ENCODE measurements at places on chromosomes 4 and X.

DNA sequence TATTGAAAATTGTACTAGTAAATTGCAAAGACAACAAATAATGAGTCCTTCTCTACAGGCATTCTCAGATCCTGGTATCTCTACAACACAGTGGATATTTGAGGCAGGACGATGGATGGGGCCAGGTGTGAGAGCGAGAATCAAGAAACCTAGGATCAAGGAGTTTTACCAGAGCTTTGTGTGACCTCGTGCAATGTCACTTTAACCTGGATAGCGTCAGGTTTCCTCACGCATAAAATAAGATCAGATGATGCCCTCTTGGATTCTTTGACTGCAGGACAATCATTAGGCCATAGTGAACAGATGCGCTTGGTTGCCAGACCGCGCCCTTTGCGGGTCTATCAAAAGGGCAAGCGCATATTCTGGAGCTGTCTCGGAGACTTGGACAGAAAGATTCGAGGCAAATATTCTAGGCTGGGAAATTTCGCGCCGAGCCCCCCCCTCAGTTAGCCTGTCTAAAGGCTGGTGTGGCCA is 66.6 kb downstream of the FBXO8 start:
- no peak for DNase-seq

DNA sequence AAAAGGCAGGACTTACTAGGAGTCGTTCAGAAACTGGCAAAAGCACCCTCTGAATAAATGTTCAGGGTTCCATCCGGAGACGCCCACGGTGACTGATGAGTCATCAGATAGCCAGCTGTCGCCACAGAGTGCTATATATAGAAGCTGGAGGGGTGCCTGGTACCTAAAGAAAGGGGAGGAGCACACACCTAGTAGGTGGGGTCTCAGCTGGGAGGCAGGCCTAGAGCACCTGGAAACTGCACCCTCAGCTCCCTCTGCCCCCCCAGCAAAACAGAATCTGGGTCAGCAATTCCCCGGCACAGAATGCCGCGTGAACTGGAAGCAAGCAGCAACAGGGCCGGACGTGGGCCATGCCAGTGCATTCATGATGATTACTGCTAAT is 242.0 kb downstream of the BCOR start:
- no peak for DNase-seq

- no peak for DNase-seq
Observed at GRCh38 chr4:8696369-8697127, 104.0 kb downstream of the CPZ start.

DNA sequence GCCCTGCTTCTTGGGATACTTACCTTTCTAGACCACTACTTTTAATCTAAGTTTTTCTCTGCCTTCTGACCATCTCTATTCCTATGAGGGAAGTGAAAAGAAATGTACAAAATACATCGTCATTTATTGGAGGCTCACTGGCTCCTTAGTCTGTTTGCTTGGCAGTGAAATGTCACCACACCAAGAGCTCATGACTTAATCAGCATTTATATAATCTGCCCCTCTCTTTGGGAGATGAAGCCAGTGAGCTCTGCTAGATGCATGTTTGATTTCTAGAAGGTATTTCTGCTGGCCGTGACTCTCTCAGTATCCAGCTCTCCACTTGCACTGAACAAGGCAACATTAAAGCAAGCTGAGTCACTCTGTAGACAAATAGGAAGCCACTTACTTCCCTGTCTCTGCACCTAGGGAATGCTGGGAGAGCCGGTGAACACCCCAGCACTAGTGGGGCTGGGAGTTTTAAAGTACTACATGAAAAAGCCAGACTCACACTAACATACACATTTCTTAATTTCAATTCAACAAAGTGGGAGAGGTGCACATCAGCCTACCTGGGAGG is 79.1 kb downstream of the MID1IP1 start:
- no peak for DNase-seq

- DNase-seq = no peak
Observed at GRCh38 chr4:39326468-39326977, 39.6 kb downstream of the RFC1 start.

DNA sequence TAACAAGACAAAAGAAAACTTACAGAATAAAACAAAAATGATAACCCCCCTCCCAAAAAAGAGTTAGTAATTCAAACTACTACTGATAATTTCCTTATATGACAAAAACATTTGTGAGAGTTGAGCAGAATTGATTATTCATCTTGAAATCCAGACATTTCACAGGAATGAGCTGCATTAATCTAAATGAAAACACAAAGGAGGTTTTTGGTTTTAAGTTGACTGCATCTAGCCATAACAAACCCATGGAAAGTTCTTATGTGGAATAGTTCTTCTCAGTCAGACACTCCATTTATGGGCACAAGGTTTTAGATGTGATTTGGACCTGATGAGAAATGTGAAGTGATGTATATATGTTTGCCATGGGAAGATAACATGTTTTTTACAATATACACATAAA is 95.4 kb downstream of the VCX2 start:
- no peak for DNase-seq

- no peak for DNase-seq
Observed at GRCh38 chr4:61739887-61740286, 539.8 kb downstream of the ADGRL3 start.

DNA sequence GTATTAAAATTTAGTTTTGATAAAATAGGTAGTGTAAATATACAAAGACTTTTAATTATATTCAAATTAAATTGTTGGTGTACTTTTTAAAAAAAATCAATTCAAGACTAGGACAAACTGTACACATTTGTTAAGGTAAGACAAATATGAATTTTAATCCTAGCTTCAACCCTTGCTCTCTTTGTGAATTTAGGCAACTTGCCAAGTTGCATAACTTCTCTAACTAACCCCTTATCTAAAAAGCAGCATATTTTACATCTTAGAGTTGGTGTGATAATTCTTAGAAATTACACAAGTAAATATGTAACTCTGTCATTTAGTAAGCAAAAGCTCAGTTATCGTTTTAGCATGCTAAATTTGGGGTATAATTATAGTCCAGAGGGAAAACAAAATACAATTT is 78.1 kb upstream of the FSTL5 start:
- DNase-seq = no peak

DNA sequence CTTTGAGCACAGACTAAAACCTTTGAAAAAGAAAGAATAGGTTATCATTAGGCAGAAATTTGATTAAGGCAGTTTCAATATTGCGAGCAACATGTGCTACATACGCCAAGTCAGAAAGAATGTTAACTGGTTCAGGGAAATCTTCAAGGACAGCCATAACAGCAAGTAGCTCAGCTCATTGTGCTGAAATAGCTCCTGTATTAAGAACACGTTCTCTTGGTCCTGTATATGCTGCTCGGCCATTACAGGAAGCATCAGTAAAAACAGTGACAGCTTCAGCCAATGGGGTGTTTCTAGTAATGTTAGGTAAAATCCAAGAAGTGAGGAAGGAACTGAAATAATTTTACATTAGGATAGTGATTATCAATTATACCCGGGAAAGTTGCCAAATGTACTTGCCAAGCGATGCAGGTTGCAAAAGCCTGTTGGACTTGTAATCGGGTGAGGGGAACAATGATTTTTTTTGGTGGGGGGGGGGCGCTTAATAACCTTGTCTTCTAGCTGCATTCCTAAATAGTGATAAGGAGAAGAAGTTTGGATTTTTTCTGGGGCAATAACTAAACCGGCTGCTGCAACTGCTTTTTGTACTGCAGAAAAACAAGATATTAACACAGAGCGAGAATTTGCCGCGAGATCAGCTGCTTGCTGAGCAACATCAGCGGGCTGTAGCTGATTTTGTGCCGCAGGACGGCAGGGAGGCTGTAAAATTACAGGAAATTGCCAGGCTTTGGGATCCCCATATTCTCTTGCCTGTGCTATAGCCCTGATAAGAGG is 49.4 kb upstream of the RASSF6 start:
- no peak for DNase-seq

DNA sequence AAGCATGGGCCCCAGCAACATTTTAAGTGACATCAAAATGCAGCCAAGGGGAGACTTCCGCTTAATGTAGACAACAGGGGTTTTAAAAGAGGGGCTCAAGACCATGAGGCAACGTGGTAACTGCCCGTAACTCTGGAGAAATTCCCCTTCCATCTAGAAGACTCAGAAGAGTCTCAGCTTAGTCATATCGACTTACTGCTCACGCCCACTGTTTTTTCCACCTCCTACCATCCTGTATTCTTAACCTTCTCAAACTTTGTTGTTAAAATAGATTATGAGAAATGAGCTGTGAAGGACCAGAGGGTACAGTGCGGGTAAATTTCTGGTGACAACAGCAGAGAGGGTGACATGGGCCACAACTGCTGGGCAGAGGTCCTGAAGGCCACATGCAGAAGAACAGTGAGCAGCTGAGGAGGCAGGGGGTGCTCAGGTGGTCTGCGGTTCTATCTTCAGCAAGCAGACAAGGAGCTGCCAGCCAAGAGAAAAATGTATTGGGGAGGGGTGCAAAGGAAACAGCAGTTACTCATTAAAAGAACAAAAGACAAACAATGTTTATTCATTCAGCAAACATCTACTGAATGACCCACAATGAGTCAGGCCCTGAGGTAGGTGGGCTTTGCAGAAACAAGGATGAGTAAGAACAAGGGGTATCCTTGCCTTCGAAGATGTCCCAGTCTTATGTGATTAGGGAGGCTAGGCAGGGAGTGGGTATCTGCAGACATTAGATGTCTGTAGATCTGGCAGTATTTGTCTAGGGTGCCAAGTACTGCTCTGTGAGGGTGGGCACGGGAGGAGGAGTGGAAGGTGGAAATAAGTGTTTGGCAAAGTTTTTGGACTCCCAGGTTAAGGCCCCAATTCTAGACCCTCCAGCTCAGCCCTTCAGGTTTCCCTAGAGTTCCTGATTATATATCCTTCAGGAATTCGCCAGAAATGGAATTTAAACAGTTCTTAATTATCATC is 175.3 kb downstream of the TSPAN5 start:
- no peak for DNase-seq

- no peak for DNase-seq
Observed at GRCh38 chr4:181323061-181323460, 920.1 kb upstream of the TENM3 start.

GRCh38 chr4:40685300-40685699 is 55.6 kb upstream of the RBM47 start:
- DNase-seq = no peak
